ENCODE measurements at places on chromosomes 5 and 9.

GRCh38 chr5:126686451-126687126 lies 85.8 kb downstream of the PHAX start:
- DNase-seq, result no peak

GRCh38 chr9:118009614-118010013 lies 305.4 kb downstream of the TLR4 start:
- DNase-seq, result no peak

GRCh38 chr5:176608937-176609723 lies 826 bp downstream of the GPRIN1 start:
- DNase-seq, result no peak

DNA sequence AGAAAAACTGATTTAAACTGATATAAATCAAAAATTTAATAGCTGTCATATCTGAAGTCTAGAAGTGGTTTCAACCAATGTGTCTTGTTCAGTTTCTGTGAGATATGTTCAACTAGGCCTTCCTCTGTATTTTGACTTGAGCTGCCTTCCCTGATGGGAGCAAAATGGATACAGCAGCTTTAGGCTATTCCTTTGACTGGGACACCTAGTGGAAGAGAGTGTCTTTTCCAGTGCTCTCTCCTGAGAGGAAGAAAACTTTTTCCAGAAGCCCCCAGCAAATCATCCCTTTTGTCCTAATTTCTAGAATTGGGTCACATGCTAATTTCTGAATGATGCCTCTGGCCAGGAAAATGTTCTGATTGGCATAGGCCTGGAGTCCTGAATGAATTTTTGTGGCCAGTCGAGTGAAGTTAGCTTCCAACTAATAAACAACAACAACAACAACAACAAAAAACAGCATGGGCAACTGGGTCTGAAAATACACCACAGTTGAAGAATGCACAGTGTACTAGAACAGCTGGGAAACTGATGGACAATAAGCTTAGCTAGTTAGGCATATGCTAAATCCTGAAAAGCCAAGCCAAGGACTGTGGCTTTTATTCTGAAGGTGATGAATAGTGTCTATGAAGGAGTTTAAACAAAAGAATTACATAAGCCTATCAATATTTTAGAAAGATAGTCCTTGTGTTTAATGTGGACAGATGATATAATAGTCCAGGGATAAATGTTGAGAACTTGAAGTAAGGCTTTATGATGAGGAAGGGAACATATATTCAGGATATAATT lies 125.7 kb downstream of the FBN2 start:
- DNase-seq, result no peak

- no peak for DNase-seq
Measured at GRCh38 chr5:124866355-124867136, 120.1 kb upstream of the ZNF608 start.

DNA sequence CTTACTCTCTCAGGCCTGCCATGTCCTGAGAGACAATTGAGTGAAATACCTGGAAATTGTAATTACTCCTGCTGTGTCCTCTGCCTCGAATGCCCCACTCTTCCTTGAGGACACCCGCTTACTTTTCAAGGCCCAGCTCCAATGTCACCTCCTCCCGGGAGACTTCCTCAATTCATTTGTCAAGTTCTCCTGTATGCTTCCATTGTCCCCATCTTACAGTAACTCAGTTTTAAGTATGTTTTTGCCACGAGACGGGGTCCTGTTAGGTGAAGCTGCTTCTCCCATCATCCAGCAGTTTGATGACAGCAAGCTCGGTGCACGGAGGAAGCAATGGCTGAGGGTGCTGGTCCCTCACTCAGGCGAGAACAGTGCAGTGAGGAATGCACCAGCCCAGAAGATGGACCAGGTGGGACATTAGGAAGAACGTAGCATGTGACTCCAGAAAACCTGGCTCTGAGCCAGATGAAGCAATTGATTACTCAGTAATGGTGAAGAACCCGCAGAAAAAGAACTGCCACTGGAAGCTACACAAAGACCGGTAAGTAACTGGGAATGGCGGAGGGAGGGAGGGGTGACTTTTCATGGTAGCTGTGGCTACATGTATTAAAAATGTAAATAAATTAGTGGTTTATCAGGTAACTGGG lies 274.8 kb downstream of the DENND1A start:
- no peak for DNase-seq

DNA sequence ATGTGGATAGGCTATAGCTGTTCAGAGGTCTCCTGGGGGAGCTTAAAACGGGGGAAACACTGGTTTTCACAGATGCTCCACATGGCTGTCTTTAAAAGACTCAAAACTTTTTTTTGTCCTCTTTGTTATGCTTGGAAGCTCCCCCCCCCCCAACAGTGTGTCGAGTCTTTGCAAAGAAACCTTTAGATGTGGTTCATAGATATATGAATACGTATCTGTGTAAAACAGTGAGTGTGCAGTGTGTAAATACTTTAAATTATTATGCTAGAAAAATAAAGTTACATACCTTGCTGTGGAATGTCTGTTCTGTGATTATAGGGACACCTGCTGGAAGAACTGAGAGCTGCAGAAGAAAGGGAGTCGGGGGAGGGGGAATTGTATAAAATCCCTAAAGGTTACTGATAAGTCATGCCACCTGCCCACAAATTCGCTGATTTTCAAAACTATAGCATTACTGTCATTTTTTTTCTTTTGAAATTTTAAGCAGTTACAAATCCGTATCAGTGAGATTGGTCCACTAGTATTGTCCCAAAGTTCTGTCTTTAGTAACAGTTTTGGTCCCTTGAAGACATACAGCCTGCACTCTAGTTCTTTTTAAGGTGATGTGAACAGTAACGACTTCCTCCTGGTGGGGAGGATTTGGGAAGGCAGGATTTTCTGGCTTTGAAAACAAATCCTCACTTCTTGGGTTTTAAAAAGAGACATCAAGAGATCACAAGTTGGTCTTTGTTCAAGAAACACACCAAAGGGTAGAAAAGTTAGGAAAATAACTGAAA lies 22.9 kb downstream of the RGMB start:
- peak; percentile 69 for DNase-seq

DNA sequence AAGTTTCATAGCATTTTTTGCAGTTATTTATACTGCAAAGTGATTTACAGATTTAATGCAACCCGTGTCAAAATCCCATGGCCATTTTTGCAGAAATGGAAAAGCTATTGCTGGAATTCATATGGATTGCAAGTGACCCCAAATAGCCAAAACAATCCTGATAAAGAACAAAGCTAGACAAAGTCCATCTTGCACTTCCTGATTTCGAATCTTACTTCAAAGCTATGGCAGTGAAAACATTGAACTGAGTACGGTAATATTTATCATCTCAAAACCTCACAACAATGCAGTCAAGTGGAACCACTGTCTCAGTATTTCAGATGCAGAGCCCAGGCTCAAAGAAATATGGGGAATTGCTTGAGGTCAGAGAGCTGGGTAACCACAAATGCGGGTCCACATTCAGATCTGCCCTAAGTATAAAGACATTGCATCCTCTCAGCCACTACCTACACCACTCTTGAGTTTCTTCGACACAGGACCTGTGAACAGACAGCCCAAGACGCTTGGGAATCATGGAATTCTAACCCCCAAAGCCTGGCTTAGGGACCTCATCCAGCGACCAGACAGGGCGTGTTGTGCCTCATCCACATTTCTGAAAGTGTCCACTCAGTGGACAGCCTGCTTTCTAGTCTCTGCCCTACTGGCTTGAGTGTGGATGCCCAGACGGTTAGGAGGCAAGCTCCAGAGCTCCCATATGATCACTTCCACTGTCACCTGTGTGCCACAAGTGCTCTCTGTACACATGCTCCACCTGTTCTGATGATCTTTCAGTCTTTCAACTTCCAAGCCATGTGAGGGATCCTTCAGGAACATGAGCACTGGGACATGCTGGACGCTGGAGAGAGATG lies 39.3 kb upstream of the KCNIP1 start:
- no peak for DNase-seq

- DNase-seq, result no peak
Measured at GRCh38 chr5:33837301-33837700, 54.5 kb downstream of the ADAMTS12 start.

- no peak for DNase-seq
Measured at GRCh38 chr9:127931092-127931881, 710 bp upstream of the PIP5KL1 start.

GRCh38 chr5:43006424-43007202 lies 33.5 kb downstream of the ANXA2R start:
- DNase-seq, result no peak

DNA sequence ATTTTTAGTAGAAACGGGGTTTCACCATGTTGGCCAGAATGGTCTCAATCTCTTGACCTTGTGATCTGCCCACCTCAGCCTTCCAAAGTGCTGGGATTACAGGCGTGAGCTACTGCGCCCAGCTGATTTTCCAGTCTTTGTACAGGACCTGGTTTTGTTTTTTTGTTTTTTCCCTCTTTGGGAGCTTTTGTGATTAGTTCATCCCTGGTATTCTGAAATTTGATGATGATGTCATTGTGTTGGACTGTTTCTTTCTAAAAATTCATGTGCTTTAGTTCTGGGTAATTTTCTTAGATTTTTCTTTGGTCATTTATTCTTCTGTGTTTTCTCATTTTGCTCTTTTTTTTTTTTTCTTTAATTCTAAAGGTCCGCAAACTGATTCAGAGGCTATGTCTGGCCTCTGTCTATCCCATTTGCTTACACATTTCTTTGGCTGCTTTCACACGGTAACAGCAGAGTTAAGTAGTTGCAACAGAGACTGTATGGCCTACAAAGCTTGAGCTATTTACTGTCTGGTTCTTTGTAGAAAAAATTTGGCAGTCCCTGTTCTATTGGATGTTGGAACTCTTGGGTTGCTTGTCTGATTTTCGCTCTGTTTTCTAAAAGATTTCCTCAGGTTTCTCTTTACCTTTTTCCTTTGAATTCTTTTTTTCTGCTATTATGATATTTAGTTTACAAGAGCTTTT lies 24.8 kb downstream of the STX17 start:
- no peak for DNase-seq

DNA sequence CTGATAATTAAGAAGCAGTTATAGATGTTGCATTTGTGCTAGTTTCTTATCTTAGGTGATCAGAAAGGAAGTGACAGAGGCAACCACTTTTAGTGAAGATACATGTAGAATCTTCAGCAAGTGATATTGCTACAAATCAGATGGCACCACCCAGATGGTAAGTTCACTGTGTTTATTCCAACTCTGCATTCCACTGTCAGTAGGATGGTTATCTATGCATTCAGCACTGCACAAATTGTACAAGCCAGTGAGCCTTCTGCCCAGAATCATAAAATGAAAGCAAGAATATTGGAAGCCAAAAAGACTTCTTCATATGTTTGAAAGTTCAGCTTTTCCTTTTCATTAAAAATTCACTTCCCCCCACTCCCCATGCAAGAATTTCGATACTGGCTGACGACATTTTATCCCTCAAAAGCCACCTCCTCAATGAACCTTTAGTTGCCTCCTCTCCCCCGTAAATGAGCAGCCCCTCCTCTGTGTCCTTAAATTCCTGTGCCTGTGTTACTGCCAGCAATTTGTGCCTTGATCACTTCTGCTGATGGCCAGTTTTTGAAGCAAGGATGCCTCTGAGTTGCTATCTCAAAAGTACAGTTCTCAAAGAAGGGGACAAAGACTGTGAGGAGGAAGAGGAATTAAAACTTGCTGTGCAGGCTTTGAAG lies 91.6 kb downstream of the ZSWIM6 start:
- no peak for DNase-seq

- no peak for DNase-seq
Measured at GRCh38 chr5:110727025-110727314, 499 bp upstream of the TMEM232 start.

DNA sequence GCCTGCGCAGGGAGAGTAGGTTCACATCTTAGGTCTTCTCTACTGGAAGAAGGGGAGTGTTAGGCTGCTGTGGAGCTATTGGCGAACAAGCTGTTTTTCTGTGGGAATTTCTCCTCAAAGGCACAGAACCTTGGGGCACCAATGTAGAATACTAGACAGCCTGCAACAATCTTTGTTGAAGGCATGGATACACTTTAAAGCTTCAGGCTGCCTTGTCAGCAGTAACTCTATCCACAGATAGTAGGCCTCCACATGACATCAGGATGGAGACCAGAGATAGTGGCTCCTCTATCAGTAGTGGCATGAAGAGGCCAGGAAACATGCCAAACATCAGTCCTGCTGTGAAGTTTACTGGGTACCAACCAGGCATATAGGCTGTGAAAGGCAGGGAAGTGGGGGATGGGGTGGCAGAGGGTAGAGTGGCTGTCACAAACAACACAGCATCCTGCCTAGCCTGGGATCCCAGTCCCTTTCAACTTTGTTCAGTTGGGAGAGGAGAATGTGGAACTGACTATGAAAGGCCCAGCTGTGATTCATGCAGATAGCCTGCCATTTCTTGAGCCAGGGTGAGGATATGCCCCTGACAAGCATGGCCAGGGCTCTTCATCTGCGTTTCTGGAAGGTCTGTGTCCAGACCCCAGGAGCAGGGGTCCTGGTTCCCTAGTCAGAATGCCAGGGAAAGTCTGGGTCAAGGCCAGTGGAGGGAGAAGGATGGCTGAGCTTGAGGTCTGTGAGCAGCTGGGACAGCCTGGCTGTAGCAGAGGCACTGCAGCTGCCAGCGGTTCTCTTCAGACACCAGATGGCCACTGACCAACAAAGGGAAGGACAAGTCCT lies 1.0 kb upstream of the HK3 start:
- no peak for DNase-seq

GRCh38 chr9:89576404-89576839 lies 28.4 kb upstream of the GADD45G start:
- peak; percentile 4 for DNase-seq

DNA sequence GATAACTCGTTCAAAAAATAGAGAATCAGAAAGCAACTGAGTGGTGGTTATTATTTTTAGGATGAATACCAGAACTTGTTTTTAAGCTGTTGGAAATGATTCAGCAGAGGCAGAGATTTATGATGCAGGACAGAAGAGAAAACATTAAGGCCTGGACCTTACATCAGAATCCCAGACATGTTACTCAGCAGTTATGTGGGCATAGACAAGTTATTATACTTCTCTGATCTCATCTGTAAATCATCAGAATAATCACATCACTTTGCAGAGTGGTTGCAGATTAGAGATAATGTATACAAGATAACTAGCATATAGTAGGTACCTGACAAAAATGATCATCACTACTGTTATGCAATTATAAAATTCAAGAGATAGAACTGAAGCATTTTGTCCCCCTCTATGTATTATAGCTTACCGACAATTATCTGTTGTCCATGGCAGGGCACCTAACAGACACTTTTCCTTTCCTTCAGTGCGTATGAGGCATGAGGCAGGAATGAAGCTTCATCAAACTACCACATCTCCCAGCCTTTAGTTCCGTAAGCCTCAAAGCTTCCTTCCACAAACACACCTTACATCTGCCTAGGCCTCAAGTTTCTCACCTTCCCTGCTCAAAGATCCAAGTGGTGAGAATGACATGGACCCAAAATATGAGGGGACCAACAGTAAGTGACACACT lies 165.9 kb downstream of the DENND1A start:
- peak; percentile 68 for DNase-seq

Data from fibroblast of skin of left quadriceps (primary cell).